Activated CD4-positive, alpha-beta T cell treated with anti-CD3 and anti-CD28 coated beads, Interleukin-2, amount 10 ng/mL, durations not matched to agents 7 days and 5 days (primary cell): ENCODE measurements at places on chromosomes 2 and 18. TPM values are rescaled to one million over a fixed set of nuclear protein-coding genes. Genes with fewer than 3 reads are reported as not detected.

The DNAH7 gene
- total RNA-seq = not detected

The DOK1 gene
- 28.0 TPM for total RNA-seq

The TEKT4 gene
- total RNA-seq = not detected

The KCNJ13 gene
- total RNA-seq = not detected

The CD8A gene
- total RNA-seq = 0.77 TPM

The CD207 gene
- total RNA-seq = not detected

The UNC80 gene
- total RNA-seq = not detected

The CABLES1 gene
- total RNA-seq = 2.1 TPM

The ACKR3 gene
- 6.4 TPM for total RNA-seq

The PPP1R1C gene
- total RNA-seq = not detected

The CPO gene
- not detected for total RNA-seq

The ABCG5 gene
- total RNA-seq = not detected

The TMEM37 gene
- total RNA-seq = not detected

The IL1R1 gene
- 0.81 TPM for total RNA-seq

The ABCA12 gene
- total RNA-seq = not detected

The UGT1A8 gene
- total RNA-seq = not detected

The SIGLEC15 gene
- total RNA-seq = not detected

The FAM228B gene
- total RNA-seq = 8.7 TPM

The INHA gene
- not detected for total RNA-seq

The APCDD1 gene
- total RNA-seq = not detected

The VWA3B gene
- total RNA-seq = not detected

The DYNAP gene
- total RNA-seq = not detected

The MLPH gene
- not detected for total RNA-seq

The TMEM150A gene
- total RNA-seq = 1.5 TPM

The METAP1D gene
- 5.5 TPM for total RNA-seq

The OXER1 gene
- total RNA-seq = not detected

The WNT6 gene
- not detected for total RNA-seq

The RAB17 gene
- total RNA-seq = not detected

The KCTD1 gene
- 4.2 TPM for total RNA-seq

The EPB41L3 gene
- total RNA-seq = 13.7 TPM

The GAL3ST2 gene
- not detected for total RNA-seq

The UGT1A7 gene
- not detected for total RNA-seq

The CNDP1 gene
- total RNA-seq = not detected

The IL1R2 gene
- 0.50 TPM for total RNA-seq

The BOLL gene
- total RNA-seq = not detected

The HSBP1L1 gene
- total RNA-seq = 11.5 TPM

The PUS10 gene
- total RNA-seq = 8.8 TPM

The GPR155 gene
- total RNA-seq = 38.1 TPM

The PLEKHB2 gene
- 55.7 TPM for total RNA-seq

The VWC2L gene
- not detected for total RNA-seq

The IL36RN gene
- total RNA-seq = not detected

The EMX1 gene
- not detected for total RNA-seq

The DPYSL5 gene
- total RNA-seq = not detected

The SPP2 gene
- not detected for total RNA-seq

The IL1RL2 gene
- total RNA-seq = not detected

The ASB18 gene
- total RNA-seq = not detected

The FAM124B gene
- 0.73 TPM for total RNA-seq

The RNF144A gene
- total RNA-seq = 101 TPM

The LYPD6 gene
- total RNA-seq = not detected

The CYRIA gene
- total RNA-seq = 0.31 TPM

The PCGF1 gene
- total RNA-seq = 25.8 TPM
